ENCODE measurements at places on chromosomes 2 and 18.

- DNase-seq, result no peak
Measured at GRCh38 chr18:76447258-76447890, 47.7 kb downstream of the ZNF516 start.

- DNase-seq, result no peak
Measured at GRCh38 chr2:25280051-25280687, 61.6 kb downstream of the DNMT3A start.

GRCh38 chr18:75111760-75112159 lies 97.2 kb downstream of the PTGR3 start:
- DNase-seq, result no peak

- no peak for DNase-seq
Measured at GRCh38 chr2:104028061-104028460, 825.9 kb upstream of the POU3F3 start.

All from activated CD8-positive, alpha-beta memory T cell treated with anti-CD3 and anti-CD28 coated beads for 1 hour (primary cell).